Gastroesophageal sphincter (tissue), 4 donors: ENCODE measurements at places on chromosomes 2 and 18. TPM values are rescaled to one million over a fixed set of nuclear protein-coding genes. Genes with fewer than 3 reads are reported as not detected.
A peak's percentile ranks its signal among the peaks of the same experiment; 100 is the strongest.

DNA sequence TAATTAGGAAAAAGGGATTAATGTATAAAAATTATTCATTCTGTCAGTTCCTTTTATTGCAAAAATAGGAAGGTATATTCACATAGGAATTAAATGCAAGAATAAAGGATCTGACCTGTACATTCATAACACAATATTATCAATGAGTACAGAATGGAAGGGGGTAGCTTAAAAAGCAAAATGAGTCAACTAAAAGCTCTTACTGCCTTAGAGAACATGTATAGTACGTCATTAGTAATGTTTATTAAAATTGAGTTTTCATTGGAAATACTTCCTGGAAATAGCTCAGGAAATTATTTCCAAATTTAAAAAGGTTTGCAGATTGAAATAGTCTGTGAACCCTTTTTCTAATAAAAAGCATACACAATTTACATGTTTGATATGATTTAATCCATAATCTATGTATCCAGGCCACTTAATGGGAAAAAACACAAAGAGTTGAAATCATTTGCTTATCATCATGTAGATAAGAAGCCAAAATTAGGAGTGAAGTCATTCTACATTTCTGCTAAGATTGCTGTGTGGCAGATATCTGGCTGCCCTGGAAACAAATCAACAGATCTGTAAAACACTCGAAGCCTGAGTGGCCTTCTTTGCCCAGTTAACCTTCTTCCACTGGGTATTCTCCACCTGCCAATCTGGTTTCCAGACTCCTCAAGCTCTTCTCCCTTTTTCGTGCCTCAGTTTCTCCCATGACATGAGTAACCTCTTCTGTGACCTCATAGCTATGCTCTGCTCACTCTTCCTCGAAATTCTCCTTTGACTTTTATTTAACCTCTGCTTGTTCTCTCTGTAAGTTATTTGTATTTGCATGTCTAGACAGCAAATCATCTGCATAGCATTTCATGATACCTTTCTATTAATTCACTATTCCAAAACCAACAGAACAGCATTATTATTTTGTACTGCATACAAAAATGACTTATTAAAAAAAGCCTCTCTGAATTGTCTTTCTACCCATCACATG is 181.2 kb upstream of the REV1 start:
- ATAC-seq = no peak

DNA sequence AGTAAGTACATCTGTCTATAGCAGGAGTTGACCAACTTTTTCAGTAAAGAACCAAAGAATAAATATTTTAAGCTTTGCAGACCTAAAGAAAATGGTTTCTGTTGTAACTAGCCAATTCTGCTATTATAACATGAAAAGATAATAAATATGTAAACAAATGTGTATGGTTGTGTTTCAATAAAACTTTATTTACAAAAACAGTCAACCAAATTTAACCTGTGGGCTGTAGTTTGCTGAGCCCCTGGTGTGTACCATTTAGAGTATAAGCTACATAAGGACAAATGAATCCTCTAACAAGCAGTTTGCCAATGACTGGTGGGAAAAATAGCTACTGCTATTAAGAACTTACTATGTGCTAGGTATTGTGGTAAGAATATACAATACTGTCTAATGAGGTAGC is 79.4 kb downstream of the MAIP1 start:
- ATAC-seq = no peak

CCBE1 gene
- total RNA-seq = 3.0 TPM

GRCh38 chr18:76547296-76547695 is 52.3 kb upstream of the ZNF516 start:
- ATAC-seq = no peak

DNA sequence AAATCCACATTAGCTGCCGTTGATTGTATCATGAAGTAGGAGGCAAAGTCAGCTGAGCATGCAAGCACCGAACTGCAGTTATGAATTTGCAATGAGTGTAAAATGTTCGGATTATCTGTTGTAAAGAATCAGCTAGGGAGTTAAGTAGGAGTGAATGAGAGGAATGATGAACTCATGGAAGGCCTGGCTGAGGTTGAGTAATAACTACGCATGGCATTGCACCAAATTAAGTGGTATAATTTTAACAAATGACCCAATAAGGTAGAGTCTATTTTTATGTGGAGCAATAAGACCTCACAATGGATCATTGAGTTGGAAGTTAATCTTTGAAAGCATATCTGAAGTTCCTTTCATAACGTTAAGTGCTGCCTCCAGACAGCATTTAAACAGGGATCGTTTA is 288.2 kb upstream of the CHST9 start:
- no peak for ATAC-seq

GRCh38 chr18:74982946-74983635 is 225.8 kb downstream of the PTGR3 start:
- peak; percentile 69 for ATAC-seq

SRD5A2 gene
- total RNA-seq = not detected

- no peak for ATAC-seq
Observed at GRCh38 chr2:33617401-33617800, 18.3 kb upstream of the FAM98A start.

- ATAC-seq = no peak
Observed at GRCh38 chr2:197241153-197241552, 69.4 kb downstream of the ANKRD44 start.

- ATAC-seq = no peak
Observed at GRCh38 chr2:232981356-232981755, 31.7 kb downstream of the NGEF start.
